ENCODE measurements at places on chromosomes 2 and 18.

DNA sequence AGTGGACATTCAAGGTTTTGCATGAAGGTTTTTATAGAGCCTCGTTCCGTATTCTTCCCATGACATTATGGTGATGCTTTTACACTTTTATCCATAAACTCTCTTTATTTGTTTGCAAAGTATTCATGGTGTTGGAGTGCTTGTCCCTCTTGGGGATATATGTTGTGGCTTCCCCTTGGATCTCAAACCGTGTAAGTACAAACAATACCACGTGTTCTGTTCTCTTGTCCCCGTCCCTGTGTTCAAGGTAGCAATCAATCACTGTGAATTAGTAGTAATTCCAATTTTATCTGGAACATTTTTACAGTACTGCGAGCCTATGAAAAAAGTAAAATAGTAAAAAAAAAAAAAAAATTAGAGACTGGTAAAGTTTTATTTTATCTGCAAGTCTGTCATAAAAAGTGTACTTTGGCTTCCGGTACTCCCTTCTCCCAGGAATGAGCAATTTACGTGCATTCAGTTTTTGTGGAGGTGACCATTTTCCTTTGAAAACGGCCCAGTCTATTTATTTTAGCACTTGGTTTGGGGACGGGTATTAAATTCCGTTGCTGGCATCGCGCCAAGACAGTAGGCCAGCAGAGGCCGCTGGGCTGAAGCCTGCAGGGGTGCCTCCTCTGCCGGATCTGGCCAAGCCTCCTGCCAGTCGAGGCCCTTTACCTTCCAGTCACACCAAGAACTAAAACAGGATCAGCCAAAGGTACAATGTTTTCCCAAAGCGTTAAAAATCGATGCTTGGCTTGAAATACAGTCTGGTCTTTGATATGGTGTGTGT, 175.7 kb downstream of the SOCS6 start:
- DNase-seq, result no peak

- no peak for DNase-seq
Observed at GRCh38 chr2:159859583-159859982, 61.6 kb upstream of the CD302 start.

- DNase-seq, result no peak
Observed at GRCh38 chr2:23566241-23567142, 181.5 kb downstream of the KLHL29 start.

DNA sequence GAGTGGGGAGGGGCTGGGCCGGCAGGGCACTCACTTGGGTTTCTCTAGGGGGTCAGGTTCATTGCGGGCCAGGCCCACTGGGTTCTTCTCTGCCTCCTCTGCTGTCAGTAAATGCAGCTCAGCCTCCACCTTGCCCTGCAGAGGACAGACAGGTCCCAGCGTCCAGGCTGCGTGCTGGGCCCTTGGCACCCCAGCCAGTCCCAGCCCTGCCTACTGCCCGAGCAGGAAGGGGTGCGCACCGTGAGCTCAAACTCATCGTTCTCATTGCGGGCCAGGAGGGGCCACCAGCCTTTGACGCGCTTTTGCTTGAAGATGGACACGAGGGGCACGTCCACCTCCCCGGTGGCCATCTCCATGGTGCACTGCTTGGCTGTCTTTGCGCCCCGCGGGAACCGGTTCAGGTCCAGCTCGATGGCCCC, 17.3 kb downstream of the OTOF start:
- no peak for DNase-seq

DNA sequence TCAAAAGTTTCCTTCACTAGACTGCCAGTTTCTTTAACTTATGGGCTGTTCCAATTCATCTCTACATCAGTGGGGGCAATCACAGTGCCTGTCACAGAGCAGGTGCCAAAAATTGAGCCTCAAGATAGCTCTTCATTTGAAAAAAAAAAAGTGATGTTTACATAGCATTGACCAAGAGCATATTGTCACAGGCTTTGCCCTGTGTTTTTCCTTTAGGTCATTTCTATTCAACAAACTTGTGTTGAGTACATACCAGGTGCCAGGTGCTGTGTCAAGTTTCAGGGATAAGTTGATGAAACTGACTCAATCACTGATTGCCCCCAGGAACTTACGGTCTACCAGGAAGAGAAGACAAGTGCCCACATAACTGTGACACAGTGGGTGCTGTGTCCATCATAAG, 22.2 kb upstream of the NT5C1B start:
- no peak for DNase-seq

- no peak for DNase-seq
Observed at GRCh38 chr2:16546128-16546754, 119.4 kb downstream of the CYRIA start.

- no peak for DNase-seq
Observed at GRCh38 chr2:54858021-54858681, 134.7 kb downstream of the EML6 start.

- no peak for DNase-seq
Observed at GRCh38 chr2:226076529-226076928, 677.0 kb downstream of the NYAP2 start.

DNA sequence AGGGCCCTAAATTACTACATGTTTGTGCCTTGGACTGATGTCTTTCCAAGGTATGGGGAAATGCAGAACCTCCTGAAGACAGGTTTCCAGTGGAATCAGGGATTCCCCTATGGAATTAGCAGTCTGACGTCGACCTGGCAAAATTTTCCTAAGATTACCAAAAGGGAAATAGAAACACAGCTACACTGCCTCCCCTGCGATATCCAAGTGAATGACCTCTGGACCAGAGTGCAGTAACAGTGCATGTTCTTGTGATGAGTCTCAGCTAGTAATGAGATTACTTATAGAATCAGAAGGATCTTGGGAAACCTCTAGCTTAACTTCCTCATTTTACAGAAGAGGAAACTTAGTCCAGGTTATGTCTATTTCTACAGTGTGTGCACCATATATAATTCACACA, 21.3 kb upstream of the CHST9 start:
- DNase-seq, result no peak

GRCh38 chr2:159217676-159218075, 68.8 kb downstream of the WDSUB1 start:
- DNase-seq, result no peak

DNA sequence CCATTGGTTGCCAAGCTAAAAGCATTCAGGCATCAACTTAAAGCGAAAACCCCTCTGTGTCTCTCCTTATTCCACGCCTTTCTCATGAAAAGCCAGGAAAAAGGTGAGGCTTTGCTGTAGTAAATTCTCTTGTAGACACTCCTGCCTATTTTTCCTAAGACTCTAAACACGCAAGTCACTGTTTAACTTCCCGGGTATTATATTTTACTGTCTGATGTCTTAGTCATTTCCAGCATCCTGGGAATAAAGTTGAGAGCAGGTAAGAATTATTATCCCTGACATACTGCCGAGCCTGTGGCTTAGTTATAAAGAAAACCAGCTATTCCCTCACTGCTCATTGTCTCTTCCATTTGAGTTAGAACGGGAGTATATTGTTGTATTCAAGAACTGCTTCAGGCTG, 112.4 kb upstream of the GATA6 start:
- no peak for DNase-seq

GRCh38 chr2:144886862-144887261, 366.9 kb upstream of the ZEB2 start:
- no peak for DNase-seq

DNA sequence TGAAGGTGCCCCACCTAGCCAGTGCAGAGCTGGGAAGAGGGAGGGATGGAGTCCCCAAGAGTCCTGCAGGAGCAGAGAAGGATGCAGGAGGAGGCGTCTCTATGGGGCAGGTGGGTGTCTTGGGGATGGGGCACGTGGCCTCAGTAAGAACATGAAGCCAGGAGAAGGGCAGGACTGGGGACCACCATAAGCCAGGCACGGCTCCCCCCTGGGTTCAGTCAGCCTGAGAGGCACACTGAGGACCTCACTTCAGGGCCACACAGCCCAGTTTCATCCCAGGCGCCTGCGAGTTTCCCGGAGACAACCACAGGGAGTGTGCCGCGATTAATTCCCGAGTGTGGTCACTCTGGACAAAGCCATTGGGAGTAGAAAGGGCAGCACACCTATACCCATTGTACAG, 120.3 kb downstream of the GYPC start:
- no peak for DNase-seq

GRCh38 chr2:231611273-231612108, 18.8 kb downstream of the TEX44 start:
- no peak for DNase-seq

- no peak for DNase-seq
Observed at GRCh38 chr2:39114771-39115170, 6.1 kb downstream of the SOS1 start.
